ENCODE measurements at places on chromosomes 12 and 14.

GRCh38 chr12:92908108-92908507 lies 21.0 kb downstream of the EEA1 start:
- DNase-seq = no peak

- DNase-seq = no peak
These were observed 56.9 kb upstream of the CORO1C start for GRCh38 chr12:108788076-108788782.

DNA sequence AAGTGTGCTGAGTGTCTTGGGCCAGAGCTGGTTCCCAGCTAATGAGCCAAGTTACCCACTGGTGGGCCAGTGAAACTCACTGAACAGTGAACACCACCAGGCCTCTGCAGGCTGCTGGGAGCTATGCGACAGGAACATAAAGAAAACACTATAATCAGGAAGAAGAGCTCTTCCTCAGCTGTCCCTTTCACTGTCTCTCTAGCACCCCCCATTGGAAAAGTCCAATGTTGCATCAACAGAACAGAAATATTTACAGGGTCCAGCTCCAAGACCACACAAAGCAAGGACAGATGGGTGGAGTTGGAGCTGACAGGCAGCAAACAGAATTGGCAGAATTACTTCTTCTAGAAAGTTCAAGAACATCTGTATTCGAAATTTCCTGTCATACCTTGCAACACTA lies 903.6 kb upstream of the TMEM132C start:
- no peak for DNase-seq

- peak; percentile 1 for DNase-seq
These were observed 151.5 kb downstream of the ATXN7L3B start for GRCh38 chr12:74689071-74689655.

DNA sequence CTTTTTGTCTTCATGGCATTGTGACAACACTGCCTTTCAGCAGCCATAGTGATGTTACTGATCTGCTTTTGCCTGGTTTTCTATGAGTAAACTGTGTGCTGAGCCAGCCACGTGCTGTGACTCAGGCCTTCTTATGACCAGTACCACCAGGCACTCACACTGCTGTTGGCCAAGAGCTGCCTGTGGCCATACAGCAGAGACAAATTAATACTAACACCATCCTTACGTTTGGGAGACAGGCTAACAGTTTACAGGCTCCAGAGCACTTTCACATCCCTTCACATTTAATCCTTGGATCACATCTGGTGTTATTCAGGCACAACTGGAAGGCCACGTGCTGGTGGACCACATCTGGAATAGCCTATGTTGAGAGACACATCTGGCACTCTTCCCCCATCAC lies 377.9 kb downstream of the CCDC91 start:
- DNase-seq = no peak

DNA sequence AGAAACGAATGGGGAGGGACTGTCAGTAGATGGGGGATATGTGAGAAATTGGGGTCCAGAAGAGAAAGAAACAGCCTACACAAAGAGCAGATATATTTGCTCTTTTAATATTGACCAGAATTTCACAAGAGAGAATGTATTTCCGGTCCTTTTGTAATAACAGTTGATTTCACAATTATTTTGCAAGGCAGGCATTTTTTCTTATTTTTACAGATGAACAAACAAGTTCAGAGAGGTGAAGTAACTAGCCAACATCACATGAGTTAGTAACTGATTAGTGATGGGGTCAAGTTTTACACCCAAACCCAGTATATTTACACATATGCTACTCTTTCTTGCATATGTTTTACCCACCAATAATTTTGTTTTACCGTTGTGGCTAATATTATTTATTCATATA lies 188.2 kb downstream of the NAV3 start:
- no peak for DNase-seq

- DNase-seq = no peak
These were observed 6.0 kb upstream of the CIROP start for GRCh38 chr14:23110579-23111365.

DNA sequence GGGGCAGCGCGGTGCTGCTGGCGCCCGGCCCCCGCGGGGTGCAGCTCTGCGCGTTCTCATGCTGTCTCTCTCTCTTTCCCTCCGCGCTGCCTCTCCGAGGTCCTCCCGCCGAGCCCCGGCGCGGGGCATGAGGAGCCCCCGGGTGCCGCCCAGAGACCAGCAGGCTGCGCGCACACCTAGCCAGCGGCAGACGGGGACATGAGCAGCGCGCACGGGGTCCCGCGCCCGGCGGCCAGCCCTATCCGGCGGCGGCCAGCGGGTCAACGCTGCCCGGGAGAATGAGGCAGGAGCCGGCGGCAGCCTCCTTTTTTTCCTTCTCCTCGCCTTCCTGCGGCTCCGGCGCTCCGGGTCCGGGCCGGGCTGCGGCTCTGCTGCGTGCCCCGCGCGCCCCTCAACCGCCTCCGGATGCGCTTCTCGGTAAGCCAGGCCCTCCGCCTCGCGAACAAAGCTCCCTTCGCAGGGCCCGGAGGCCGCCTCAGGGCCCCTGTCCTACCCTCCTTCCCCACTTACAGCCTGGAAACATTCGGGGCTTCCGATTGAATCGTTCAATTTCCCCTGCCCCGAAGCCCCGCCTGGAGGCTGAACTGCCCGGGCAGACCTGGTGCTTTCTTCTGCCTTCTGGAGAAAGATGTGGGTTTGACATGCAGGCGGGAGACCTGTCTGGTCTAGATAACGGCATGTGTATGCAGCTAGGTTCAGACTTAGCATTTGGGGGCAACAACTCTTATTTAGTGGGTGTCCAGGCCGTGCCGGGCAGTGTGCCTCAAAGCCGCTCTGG lies at the start of gene TUNAR:
Gene TUNAR, plus strand, starts transcription at position 72 of the 778 bp plus-strand sequence.
- DNase-seq = no peak

GRCh38 chr14:72739446-72740405 lies 154.2 kb downstream of the DPF3 start:
- DNase-seq = no peak

- DNase-seq = peak; percentile 85
These were observed 51.1 kb upstream of the CRACR2A start for GRCh38 chr12:3803865-3804472.

DNA sequence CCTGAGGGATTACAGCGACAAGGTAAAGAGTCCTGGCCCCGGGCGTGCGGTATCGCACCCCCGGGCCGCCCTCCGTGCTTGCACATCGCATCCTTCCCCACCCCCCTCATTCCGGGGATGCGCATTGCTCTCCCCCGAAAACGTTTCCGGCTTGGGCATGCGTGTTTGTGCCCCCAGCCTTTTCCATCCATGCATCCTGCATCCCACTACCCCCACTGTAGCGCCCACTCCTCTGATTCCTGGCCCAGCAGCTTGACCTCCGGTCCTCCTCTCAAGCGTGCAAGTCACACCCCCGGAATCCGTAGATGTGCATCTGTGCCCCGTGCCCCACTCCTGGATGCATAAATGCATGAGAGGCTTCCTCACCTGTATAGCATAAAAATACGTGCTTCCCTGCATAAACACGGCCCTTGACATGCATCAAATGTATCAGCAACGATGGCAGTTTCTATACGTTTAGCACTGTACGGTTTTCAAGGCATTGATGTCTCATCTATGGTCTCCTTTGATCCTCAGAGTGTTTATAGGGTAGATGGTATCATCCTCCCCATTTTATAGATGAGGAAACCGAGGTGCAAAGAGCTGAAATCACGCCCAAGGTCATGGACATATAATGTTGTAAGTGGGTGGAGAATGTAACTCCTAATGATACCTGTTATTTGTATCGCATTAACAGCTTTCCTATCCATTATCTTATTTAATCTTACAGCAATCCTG lies 484 bp downstream of the RIC8B start:
- DNase-seq = no peak

DNA sequence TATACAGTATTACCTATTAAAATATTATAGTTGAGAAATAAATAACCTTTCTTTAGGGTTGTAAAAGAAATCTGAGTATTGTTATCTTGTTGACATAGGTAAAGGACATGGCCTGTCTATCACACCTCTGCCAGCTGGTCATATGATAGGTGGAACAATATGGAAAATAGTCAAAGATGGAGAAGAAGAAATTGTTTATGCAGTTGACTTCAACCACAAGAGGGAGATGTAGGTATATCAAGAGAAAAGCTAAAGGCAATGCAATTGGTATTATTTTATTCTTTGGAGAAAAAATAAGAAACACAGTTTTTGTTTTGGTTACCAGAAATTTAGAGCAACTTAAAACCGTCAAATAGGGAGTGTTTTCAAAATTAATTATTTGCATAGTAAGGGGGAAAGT lies 13.5 kb downstream of the CPSF2 start:
- DNase-seq = no peak

DNA sequence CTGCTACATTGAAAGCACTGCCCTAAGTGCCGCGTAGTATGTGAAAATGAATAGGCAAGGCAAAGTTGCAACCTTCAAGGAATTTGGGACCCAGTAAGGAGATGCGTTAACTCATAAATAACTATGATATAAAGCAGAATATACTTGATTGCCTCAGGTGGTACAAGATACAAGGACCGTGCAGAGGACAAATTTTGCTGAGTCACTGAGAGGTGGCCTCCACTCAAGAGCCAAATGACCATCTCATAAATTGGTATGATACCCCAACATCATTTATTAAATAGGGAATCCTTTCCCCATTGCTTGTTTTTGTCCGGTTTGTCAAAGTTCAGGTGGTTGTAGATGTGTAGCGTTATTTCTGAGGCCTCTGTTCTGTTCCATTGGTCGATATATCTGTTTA lies 35.7 kb downstream of the IGF1 start:
- DNase-seq = no peak

- DNase-seq = no peak
These were observed 41.3 kb downstream of the BAZ1A start for GRCh38 chr14:34833549-34834523.

DNA sequence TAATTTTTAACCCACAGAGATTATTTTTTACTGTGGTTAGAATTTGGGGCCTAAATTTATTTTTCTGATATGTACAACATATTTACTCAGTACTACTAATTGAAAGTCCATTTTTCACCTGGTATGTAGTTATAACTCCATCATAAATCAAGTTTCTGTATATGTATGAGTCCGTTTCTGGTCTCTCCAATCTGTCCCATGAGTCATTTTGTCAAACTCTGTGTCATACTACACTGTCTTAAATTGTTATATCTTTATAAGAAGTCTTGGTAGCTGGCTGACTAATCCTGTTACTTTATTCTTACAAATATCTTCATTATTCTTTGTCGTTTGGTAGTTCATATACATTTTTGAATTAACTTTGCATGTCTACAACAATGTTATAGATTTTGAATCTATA lies 344.0 kb downstream of the PDZRN4 start:
- no peak for DNase-seq

GRCh38 chr14:74362361-74362915 lies 14.2 kb downstream of the VRTN start:
- peak; percentile 91 for DNase-seq

DNA sequence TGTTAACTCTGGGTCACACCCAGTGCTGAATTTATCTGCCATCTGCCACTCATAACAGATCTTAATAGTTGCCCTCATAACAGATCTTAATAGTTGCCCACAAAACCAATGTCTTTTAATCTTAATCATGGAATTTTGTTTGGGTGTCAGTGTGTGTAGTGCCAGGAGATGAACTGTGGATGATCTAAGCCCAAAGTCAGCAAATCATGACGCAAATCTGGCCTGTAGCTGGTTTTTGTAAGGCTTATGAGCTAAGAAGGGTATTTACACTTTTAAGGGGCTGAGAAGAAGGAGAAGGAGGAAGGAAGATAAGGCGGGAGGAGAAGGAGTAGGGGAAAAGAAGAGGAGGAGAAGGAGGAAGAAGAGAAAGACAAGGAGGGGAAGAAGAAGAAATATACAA lies 10.0 kb upstream of the IL26 start:
- DNase-seq = no peak

DNA sequence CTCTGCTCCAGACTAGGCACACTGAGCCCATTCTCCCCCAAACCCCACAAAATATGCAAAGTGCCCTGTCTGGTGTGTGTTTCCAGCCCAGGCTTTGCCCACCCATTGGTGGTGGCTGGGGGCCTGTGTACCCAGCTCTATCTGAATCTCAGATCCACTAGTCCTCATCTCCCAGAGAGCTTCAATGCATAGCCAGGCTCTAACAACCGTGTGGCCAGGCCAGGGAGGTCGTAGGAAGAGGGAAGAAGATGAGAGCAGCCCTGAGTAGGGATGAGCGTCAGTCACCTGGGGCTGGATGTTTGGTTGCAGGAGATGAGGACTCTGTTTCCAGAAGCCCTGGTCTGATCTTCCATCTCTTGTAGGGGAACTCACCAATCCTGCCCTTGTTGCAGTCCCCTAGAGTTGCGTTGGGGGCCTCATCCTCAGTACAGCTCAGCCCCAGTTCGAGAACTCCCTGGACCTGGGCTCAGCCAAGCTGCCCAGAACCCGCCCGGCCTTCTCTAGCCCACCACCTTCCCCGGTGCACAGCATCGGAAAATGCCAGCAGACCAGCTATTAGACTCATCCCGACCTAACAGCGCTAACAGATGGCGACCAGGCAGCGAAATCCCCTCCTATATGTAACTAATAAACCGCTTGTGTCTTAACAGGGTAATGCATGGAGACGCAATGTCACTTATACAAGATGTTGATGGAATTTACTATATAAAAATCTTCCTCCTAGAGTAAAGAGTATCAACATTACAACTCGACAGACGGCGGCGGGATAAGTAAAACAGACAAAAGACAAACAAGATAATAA lies 3.2 kb upstream of the LHX5 start:
- DNase-seq = no peak

- DNase-seq = no peak
These were observed 495 bp downstream of the TMEM121 start for GRCh38 chr14:105526776-105527380.

GRCh38 chr12:226401-226800 lies 12.4 kb upstream of the SLC6A12 start:
- no peak for DNase-seq

GRCh38 chr14:58699681-58700205 lies 62.0 kb downstream of the DACT1 start:
- DNase-seq = no peak

DNA sequence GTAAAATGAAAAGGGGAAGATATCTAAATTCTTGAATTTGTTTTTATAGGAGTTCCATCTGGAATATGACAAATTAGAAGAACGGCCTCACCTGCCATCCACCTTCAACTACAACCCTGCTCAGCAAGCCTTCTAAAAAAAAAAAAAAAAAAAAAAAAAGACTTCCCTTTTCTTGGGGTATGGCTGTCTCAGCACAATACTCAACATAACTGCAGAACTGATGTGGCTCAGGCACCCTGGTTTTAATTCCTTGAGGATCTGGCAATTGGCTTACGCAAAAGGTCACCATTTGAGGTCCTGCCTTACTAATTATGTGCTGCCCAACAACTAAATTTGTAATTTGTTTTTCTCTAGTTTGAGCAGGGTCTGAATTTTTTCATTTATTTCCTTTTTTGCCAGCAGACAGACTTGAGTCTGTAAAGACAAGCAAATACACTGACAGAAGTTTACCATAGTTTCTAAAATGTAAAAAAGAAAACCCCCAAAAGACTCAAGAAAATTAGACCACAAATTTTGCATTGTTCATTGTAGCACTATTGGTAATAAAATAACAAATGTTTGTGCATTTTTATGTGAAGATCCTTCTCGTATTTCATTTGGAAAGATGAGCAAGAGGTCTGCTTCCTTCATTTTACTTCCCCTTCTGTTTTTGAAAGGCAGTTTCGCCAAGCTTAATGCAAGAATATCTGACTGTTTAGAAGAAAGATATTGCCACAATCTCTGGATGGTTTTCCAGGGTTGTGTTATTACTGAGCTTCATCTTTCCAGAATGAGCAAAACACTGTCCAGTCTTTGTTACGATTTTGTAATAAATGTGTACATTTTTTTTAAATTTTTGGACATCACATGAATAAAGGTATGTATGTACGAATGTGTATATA lies 12.1 kb upstream of the KCNMB4 start:
- DNase-seq = no peak

GRCh38 chr12:116318576-116319232 lies 41.2 kb upstream of the MED13L start:
- DNase-seq = no peak

- DNase-seq = no peak
These were observed 73.8 kb upstream of the ANKS1B start for GRCh38 chr12:100058482-100059029.

All from urothelium cell line (cell line).